Stromal cell of bone marrow (primary cell): ENCODE measurements at places on chromosomes 2 and 18.

DNA sequence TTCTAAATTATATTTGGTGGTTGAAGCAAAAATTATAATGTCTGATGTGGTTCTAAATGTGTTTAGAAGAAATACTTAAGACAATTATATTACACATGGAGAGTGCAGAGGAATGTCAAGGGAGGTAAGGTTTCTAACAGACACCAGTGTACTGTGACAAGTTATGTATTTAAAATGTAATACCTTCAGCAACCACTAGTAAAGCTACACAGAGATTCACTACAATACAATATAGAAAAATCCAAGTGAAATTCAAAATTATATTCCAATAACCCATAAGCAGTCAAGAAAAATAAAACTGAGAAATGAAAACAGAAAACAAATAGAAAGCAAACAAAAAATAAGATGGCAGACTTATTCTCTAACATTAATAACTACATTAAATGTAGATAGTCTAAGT, 249.5 kb upstream of the KLHL14 start:
- DNase-seq: no peak

DNA sequence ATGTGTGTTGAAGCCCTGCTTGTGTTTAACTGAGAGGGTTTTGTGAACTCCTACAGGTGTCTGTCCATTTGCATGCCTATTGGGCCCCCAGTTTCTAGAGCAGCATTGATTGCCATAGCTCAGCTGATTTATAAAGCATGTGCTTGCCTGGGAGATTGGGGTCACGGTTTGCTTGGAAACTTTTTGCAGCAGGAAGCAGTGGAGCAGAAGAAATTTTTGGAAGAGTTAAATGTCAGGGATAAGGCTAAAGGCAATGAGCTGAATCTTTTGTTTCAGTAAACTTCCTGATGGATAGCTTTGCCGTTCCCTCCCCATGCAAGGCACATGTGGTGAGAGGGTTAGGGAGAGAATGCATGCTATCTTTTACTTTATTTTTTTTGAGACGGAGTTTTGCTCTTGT, 102.2 kb downstream of the PTPRM start:
- DNase-seq: no peak

DNA sequence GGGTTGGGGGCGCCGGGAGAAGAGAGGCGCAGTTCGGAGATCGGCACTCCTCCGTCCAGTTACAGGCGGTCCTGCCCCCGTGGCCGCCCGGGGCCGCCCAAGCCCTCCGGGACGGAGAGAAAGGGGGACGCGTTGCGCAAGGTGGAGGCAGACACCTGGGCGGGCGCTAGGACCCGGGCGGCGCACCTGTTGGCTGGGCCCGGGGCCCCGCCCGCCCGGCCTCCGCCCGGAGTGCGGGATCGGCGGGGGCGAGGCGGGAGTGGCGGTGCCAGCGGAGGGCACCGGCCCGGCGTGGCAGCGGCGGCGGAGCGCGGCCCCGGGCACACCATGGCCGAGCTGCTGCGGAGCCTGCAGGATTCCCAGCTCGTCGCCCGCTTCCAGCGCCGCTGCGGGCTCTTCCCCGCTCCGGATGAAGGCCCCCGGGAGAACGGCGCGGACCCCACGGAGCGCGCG, at the start of gene SGPP2:
SGPP2 (plus strand) TSS at position 268 of the 453 bp plus-strand sequence; CDS start at position 328, 60 bp downstream.
- no peak for DNase-seq

DNA sequence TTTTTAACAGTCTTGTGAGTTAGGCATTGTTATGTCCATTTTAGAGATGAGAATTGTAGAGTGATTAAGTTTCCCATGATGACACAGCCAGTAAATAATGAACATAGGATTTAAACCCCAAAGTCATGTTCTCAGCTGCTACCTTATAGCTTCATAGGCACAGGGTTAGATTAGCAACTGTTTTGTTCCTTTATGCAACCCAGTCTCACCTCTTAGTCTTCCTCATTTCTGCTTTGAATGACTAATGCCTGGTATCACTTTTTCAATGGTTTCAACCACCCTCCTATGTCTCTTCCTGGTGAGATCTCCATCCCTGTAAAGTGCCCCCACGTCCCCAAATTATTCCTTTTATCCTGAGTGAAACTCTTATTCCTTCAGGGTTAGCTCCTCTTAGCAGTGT, 44.3 kb downstream of the MFSD6 start:
- DNase-seq: no peak

- DNase-seq: no peak
Measured at GRCh38 chr2:113940891-113941290, 51.0 kb downstream of the ACTR3 start.

DNA sequence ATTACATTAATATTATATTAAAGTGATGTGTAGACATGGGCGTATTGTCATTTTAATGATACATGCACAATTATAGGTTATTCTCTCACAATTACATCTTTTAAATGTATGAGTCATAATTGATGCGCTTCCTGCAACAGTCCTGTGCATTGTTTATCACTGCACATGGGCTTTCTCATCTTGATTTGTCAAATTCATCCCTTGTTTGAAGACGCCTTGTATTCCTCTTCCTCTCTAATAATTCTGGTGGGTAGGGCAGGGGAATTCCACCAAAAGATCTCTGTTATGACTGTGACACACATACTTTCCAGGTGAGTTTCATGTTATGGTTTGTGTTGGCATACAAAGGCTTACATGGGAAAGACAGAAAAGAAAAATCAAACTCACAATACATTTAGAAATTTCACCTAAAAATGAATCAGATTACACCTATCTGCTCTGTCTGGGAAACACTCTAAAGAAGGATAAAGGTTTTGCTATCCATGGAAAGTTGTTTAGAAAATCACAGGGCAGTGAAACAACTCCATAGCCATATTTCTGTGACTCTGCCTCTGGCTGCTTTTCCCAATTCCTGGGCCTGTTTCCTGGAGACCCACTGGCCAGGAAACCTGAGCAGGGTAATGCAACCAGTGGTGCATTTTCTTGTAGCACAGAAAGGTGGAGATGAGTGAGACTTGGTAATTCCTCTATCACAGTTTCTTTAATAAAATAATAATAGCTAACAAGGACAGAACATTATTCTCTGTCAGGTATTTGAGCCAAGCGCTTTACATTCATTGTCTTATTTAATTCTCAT, 13.2 kb downstream of the SLC9A2 start:
- no peak for DNase-seq

DNA sequence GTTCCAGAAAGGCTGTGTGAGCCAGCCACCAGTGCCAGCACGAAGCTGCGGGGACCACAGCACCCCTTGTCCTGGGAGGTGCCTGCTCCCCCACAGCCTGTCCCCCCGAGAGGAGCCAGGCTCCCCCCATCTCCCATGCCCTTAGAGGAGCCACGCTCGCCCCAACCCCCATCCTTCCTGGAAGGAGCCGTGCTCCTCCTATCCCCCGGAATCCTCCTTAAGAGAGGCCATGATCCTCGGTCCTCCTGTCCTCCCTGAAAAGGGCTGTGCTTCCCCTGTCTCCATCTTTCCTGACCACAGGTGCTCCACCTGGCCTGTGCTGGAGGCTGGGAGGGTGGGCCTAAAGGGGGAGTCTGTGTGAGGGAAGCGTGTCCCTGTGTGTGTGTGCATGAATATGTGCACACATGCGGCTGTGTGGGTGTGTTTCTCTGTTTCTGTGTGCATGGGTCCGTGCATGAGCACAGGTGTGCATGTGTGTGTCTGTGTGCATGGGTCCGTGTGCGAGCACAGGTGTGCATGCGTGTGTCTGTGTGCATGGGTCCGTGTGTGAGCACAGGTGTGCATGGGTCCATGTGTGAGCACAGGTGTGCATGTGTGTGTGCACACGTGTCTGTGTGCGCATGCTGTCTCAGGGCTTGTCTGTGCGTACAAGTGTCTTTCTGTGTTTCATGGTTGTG, 80.3 kb downstream of the RTP5 start:
- DNase-seq: no peak

DNA sequence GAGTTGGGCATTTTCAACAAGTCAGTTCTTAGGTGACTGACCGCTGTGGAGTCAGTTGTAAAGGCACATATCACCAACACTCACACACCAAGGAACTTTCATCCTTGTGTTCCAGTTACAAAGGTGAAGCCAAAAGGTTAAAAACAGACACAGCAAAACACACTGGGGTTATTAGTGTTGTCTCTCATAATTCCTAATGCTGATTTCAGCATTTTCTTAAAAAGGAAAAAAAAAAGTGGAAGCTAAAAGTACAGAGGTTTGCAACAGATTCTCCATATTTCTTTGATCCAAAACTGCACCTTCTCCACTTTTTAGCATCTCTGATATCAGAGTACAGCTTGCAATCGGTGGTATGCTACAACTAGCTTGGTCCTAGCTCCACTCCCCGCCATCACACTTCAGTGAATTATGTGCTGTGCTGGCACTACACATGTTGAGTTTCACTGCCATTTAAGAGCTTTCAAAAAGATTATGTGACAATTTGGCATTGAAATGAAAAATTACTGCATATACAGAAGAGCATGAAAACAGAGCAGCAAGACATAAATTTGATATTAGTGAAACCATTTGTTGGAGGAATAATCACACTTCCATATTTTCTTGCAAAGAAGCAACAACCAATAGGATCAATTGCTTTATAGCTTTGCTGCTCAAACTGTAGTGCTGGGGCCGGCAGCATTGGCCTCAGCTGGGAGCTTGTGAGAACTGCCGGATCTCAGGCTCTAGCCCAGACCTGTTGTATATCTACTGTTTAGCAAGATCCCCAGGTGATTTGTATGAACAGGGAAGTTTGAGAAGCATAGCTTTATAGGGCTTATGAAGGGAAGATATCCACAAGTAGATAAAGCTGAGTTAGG, 62.3 kb upstream of the DAPL1 start:
- no peak for DNase-seq

DNA sequence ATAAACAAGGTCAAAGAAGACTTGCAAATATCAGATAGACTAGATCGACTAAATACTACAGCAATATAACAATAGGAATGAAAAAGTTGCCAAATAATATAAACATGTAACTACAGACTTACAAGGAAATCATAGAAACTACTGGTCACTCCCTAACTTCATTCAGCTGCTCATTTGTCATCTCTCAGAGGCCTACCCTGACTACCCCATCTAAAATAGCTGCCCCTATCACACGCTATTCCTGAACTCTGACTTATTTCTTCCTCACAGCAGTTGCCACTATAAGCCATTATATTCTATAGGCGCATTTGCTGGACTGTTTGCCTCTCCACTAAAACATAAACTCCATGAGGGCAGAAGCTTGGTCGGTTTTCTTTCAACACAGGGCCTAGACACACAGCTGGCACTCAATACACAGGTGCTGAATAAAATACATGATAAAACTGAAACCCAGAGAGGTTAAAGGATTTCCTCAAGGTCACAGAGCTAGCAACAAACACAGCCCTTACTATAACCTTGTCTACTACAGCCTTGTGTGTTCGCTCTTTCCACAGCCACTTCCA, 1.8 kb downstream of the STRN start:
- no peak for DNase-seq

DNA sequence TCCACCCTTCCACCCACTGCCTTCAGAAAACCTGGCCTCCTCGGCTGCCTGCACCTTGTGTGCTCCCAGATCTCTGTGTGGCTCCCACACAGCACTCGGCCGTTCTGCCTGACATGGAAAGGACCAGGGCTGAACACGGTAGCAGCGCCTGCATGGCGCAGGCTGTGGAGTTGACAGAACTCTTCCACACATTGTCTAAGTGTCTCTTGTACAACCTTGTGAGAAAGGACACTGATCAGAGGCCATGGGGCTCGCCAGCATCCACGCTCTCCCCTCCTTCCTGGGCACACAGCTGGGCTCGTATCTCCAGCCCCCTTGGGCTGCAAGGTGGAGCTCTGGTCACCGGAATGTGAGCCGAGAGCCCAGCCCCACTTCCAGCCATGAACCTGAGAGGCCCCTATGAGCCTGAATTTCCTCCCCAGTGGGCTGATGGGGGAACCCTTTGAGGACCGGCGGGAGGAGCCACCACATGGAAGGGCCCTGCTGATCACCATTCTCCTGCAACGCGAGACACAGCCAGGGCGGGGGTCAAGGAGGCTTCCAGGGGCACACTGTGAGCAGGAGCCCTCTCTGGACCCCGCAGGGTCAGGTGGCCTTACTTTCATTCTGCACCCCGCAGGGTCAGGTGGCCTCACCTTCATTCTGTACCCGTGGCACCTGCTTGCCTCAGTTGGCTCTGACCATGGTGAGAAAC, 314.2 kb upstream of the MYT1L start:
- no peak for DNase-seq

DNA sequence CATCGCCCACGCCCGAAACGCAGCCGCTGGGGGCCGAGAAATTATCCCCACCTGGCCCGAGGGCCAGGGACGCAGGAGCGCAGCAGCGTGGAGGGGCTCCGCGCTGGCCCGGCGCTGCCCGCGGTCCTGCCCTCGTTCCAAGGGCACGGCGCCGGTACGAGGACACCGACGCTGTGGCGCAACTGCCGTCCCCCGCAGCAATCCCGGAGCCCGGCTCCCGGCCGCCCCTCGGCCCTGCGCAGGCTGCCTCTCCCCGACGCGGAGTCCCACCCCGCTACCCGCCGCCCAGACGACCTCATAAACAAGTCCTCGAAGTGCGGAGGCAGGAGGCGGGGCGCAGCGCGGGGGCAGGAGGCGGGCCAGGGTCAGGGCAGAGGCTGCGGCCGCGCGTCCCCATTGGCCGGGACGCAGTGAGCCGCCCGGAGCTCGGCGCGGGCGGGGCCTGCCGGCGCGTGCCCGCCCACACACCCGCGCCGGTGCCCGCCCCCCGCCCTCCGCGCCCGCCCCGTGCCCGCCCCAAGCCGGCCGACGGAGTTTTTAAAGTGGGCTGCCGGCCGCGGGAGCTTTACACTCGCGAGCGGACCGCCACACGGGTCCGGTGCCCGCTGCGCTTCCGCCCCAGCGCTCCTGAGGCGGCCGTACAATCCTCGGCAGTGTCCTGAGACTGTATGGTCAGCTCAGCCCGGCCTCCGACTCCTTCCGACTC, at the start of gene EPAS1:
EPAS1 (plus strand) TSS at position 568 of the 706 bp plus-strand sequence. CDS start 505 bp downstream, outside the sequence.
- DNase-seq: peak; percentile 73

DNA sequence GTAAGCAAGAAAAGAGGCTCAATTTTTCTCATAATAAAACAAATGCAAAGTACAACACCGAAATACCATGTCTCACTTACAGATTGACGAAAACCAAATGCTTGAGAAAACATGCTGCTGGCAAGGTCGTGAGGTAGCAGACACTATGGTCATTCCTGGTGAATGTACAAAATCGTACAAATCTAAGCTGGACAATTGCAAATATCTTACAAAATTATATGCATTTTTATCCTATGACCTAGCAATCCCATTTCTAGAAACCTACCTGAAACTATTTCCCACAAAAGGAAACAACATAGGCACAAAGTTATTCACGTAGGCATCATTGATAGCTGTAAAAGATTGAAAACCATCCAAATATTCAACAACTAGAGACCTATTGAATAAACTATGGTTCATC, 54.0 kb downstream of the SCG2 start:
- DNase-seq: no peak

DNA sequence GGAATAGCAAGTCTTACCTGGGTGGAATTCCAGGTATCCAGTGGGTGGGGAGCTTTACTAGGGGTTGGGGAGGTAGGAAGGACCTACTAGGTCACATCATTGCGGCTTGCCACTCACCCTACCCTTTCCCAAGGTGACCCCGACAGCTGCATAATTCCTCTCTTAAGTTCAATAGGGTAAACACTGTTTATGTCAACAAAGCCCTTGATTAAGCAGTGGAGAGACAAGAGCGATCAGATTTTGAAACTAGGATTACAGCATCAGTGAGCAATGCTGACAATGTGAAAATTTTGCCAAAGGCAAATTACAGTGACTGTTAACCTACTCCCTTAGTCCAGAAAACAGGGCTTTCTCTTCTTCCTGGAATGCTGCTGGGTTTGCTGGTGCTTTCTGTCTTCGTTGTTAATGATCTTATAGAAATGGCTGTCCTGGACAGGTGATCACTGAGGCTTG, 14.5 kb downstream of the SLC19A3 start:
- DNase-seq: no peak
